ENCODE measurements at places on chromosomes 13 and 19. TPM values are rescaled to one million over a fixed set of nuclear protein-coding genes. Genes with fewer than 3 reads are reported as not detected.

The FGF22 gene
- total RNA-seq = 0.97 TPM

The ZNF230 gene
- 2.4 TPM for total RNA-seq

The FPR3 gene
- not detected for total RNA-seq

The ZSCAN18 gene
- 57.6 TPM for total RNA-seq

The FCGBP gene
- 28.1 TPM for total RNA-seq
